ENCODE measurements at places on chromosomes 3 and 15.

- no peak for DNase-seq
These were observed 25.1 kb upstream of the BCL2L10 start for GRCh38 chr15:52137432-52138357.

- DNase-seq: no peak
These were observed 394.2 kb upstream of the CBLB start for GRCh38 chr3:106263011-106263410.

- peak; percentile 58 for DNase-seq
These were observed 50.8 kb upstream of the MUC13 start for GRCh38 chr3:124985349-124985748.

- DNase-seq: no peak
These were observed 14.1 kb downstream of the LCMT2 start for GRCh38 chr15:43316016-43316970.

DNA sequence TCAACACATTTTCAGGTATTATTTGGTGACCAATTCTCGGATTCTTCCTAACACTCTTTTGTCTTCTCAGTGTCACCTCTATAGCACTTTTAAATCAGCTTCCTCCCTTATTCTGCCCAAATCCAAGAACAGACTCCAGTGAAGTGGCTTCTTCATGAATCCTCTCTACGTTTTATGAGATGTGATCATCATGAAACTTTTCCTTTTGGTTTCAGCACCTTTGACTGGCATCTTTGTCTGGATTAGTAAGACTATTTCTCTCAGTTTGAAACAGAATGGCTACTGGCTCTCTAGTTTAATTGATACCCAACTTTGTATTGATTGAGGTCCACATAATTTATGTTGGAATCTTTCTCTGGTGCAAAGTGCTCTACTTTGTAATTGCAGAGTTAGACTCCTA lies 45.6 kb downstream of the CMC1 start:
- DNase-seq: no peak
